ENCODE measurements at places on chromosomes 3 and 15.

GRCh38 chr3:29665688-29666087 lies 384.8 kb downstream of the RBMS3 start:
- DNase-seq, result no peak

DNA sequence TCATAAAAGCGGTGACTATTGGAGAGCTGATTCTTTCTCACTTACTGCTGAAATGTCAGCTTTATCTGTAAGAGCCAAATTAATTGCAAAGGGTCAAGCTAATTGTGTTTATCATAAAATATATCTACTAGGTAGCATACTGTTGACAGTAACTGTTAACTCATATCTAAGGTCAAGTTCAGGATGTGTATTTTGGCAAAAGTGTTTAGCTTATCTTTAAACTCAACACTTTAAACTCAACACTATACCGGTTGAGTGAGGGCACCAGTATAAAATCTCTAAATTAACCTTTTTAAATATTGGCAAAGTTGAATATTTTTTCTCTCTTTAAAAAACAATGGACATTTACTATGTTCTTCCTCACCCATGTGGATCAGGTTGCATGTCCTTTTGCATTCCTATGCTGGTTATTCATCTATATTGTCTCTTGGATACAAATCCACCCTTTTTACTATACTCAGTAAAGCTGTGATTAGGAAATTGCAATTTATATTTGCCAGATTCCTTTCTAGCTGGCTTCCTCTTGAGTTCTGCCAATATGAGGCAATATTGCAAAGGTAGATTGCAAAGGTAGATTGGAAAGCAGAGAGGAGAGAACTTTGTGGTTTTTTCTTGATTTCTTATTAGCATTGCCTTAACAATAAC lies 344.6 kb upstream of the DCBLD2 start:
- peak; percentile 80 for DNase-seq

DNA sequence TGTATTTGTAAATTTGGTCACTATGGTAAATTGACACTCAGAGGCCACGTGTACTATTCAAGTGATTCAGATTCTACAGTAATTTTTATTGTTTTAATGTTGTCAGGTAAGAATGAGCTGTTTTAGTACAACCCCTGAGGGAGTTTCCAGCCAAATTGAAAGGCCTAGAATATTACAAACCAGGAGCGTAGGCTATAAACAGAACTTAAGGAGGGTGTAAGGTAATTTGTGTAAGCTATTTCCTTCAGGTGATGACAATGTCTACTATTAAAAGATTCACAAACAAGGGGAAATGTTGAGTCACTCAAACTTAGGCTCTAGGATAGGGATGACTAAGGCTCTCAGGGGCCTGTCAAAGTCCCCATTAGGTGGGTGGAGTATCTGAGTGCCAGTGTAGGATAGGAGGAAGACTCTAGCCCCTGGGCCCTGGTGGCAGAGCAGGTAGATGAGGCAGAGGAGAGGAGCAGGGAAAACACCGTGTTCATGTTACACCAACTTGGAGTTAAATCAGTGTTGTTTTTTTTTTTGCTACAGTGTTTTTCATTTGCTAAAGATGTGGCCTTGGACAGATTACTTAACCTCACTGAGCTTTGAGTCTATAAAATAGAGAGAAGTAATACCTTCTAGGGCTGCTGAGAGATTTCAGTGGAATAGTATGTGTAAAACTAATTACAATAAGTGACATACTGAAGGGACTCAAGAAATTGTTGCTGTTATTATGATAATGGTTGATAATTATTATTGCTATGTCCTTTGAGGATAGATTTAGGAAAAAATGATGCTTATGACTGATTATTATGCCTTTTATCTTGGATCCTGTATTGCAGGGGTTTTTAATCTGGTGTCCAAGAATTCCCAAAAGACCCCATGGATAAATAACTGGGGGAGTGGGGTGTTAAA lies 10.3 kb downstream of the TM4SF1 start:
- DNase-seq, result peak; percentile 99

- peak; percentile 17 for DNase-seq
Measured at GRCh38 chr15:25439369-25439836, 579 bp upstream of the UBE3A start.

Data from PC-3 (cell line).